ENCODE measurements at places on chromosomes 12 and 14. TPM values are rescaled to one million over a fixed set of nuclear protein-coding genes. Genes with fewer than 3 reads are reported as not detected.

Gene GRIN2B
- 142 TPM for total RNA-seq

Gene TOMM20L
- total RNA-seq: not detected

Gene TMEM132C
- total RNA-seq: 3.9 TPM

Gene LPAR5
- total RNA-seq: 0.49 TPM

Gene TTC5
- total RNA-seq: 21.1 TPM

Gene RPL10L
- total RNA-seq: 0.25 TPM

Gene RPGRIP1
- total RNA-seq: not detected

Gene IL26
- total RNA-seq: not detected

Gene MAX
- total RNA-seq: 34.2 TPM

Gene NOS1
- total RNA-seq: 3.9 TPM

Gene MVK
- 9.3 TPM for total RNA-seq

Gene DCP1B
- total RNA-seq: 6.9 TPM

Gene ASCL1
- total RNA-seq: 8.6 TPM

Gene CCDC196
- total RNA-seq: not detected

Gene KRT78
- total RNA-seq: not detected

Gene B4GALNT3
- 1.5 TPM for total RNA-seq

Gene FBLN5
- total RNA-seq: 3.2 TPM

Gene SDSL
- total RNA-seq: 1.5 TPM

Gene TAS2R13
- 5.2 TPM for total RNA-seq

Gene TMEM30B
- total RNA-seq: 0.49 TPM

Gene CLEC1A
- total RNA-seq: 0.98 TPM

Gene P2RX2
- total RNA-seq: not detected

Gene PMCH
- not detected for total RNA-seq

Gene DEGS2
- total RNA-seq: 2.2 TPM

Gene TEX52
- total RNA-seq: not detected

Gene DBX2
- total RNA-seq: 2.2 TPM

Gene CLEC6A
- total RNA-seq: not detected

Gene DTX1
- 34.9 TPM for total RNA-seq

Gene WDR89
- total RNA-seq: 22.4 TPM

Gene NEUROD4
- 0.98 TPM for total RNA-seq

Gene PAWR
- 18.7 TPM for total RNA-seq

Gene PROX2
- not detected for total RNA-seq

Gene CCDC177
- total RNA-seq: 4.2 TPM

Gene IQSEC3
- 6.6 TPM for total RNA-seq

Gene TSHR
- total RNA-seq: 0.25 TPM
